ENCODE measurements at places on chromosomes 6 and 20.

- DNase-seq: no peak
Observed at GRCh38 chr6:52846002-52846401, 5.4 kb upstream of the GSTA5 start.

GRCh38 chr20:5316188-5317158, at the start of gene PROKR2:
TSS of gene PROKR2 (minus strand) at chr20:5316954. CDS start at chr20:5314369, 2,585 bp downstream.
- no peak for DNase-seq

DNA sequence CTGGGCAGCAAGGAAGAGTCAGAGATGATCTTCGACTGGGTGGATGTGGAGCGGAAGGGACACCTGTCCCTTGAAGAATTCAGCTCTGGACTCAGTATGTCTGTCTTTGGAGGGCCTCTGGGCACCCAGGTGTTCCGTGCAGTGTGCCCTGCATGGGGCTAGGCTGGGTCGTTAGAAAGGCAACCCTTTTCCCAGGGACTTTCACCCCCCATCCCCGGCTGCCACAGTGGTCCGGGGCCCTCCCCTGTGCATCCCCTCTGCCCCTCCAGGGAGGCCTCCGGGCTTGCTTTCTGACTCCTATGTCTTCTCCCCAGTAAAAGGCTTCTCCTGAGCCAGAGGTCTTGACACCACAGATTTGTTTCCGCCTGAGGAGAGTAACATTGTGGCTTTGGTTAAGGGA, 16.2 kb downstream of the RAB44 start:
- no peak for DNase-seq

GRCh38 chr6:36625158-36625919, 31.2 kb downstream of the SRSF3 start:
- no peak for DNase-seq

DNA sequence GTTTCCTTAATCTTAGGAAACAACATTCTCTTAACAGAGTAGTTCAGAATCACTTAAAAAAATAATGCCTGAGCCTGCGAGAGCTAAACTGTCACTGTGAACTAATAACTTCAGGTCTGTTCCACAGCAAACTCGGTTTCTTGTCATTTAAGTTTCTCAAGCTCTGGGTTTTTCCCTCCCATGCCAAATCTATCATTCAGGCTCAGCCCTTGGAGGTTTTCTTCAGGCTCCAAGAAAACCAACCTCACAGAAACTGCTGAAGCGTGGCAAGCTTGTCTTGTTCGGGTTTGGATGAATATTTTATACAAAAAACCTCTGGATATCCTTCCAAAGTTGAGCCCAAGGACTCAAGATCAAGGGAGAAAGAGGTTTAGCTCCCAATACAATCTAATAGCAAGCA, 99.7 kb upstream of the SNX9 start:
- DNase-seq: no peak

- no peak for DNase-seq
Observed at GRCh38 chr20:24909086-24909780, 39.8 kb upstream of the CST7 start.

GRCh38 chr6:133947302-133947900, 5.6 kb upstream of the TBPL1 start:
- no peak for DNase-seq

DNA sequence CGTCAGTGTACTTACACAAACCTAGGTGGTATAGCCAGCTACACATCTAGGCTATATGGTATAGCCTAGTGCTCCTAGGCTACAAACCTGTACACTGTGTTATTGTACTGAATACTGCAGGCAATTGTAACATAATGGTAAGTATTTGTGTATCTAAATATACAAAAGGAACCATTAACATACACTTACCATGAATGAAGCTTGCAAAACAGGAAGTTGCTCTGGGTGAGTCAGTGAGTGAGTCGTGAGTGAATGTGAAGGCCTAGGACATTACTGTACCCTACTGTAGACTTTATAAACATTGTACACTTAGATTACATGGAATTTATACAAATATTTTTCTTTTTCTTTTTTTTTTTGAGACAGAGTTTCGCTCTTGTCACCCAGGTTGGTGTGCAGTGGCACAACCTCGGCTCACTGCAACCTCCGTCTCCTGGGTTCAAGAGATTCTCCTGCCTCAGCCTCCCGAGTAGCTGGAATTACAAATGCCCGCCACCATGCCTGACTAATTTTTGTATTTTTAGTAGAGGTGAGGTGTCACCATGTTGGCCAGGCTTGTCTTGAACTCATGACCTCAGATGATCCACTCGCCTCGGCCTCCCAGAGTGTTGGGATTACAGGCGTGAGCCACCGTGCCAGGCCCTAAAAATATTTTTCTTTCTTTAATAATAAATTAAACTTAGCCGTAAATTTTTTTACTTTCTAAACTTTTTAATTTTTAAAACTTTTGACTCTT, 15.4 kb upstream of the KIAA1755 start:
- DNase-seq: no peak

- DNase-seq: no peak
Observed at GRCh38 chr6:68182386-68182785, 452.7 kb upstream of the ADGRB3 start.

DNA sequence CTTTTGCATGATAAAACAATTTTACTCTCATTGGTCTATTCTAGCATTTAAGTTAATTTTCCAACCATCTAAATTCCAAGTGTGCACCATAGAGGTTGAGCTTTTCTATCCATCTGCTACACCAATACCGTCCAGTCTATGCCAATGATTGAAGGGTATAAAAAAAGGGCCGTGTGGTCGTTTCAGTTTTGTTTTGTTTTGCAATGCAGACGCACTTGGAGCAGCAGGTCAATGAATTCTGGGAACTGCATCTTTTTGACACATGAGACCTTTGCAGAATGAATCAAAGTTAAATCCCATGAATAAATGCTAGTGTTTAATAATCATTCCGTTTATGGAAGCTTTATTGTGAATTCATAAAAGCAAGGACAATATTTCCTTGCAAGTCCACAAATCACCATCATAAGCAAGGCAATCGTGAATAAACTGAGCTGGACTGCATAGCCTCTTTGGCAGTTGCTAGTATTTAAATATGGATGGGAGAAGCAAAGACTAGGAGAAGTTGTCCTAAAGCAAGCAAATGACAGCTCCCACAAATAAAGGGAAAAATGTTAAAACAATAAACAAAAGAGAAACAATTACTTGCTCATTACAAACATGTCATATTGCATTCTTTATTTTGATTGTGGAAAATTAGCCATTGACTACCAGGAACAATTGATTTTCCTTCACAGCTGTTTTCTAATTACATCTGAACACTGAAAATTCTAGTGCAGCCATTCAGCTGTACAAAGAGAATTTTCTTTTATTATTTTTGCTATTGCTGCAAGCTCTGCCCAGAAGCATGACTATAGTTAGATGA, 649.7 kb upstream of the GJE1 start:
- no peak for DNase-seq
